GM12864 (cell line): ENCODE measurements at places on chromosomes 4 and X.

DNA sequence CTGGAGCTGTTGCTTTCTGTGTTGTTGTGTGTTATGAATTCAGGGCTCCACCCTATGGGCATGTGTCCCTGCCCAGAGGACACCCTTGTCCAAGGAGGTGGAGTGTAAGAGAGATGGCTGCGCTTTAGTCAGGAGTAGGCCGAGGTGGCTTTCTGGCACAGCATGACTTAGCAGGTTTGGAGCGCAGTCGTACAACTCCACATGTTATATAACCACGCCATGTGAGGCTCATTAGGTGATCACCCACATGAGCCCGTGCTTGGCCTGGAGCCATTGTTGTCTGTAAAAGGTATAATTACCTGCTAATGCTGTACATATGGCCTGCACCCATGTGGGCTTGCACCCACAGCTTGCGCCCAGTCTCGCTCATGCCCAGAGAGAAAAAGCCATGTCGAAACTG, 15.8 kb upstream of the ANAPC4 start:
- no peak for DNase-seq

DNA sequence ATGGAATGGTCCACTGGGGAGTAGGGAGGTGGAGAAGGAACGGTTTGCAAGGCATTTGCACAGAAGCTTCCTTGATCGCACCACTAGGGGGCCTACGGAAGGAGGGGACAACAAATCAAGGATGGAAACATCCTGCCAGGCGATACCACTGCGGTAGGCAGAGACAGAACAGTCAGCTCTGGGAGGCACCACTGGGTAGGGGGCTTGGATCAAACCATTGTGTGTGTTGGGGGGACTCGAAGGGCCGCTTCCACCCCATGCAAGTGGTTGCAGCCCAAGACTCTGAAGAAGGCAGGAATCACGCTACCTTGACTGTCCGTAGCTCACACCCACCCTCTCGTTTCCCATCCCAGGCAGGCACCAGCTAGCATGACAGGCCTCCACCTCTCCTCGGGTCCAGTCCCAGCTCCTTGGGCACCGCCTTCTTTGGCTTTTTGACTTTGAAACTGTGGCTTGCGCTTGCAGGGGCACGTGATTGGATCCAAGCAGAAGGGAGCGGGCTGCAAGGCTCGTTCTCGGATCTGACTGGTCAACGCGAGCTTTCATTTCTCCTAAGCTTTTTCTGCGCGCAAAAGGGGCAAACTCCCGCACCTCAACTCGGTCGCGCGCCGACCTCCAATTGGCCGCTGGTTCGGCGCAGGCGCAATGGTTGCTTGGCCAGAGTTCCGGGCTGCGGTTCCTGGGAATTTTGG, 28.4 kb downstream of the GAGE1 start:
- DNase-seq, result no peak

DNA sequence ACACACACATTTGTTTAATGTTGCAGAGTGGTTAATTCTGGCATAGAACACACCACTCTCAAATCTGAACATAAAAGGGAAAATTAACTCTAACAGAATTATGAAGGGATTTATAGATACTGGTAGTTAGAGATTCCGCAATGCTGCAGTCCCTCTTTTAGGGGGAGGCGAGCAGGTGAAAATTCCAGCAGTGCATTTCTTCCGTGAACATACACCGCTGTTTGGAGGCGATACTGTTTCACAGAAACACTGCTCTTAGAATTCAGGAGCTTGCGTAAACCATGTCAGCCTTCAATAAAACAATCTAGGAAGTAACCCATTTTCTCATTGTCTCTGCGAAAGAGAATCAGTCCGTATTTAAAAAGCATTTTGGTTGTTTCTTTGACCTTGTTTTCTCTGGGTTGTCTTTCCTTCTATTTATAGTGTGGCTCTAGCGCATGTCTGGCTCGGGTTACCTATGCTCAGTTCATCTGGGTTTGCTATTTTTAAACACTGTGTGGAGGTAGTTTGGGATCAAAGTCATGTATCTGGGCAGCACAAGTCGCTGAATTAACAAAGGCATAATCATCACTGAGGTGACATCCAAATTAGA, 90.4 kb downstream of the GPAT3 start:
- DNase-seq, result no peak

DNA sequence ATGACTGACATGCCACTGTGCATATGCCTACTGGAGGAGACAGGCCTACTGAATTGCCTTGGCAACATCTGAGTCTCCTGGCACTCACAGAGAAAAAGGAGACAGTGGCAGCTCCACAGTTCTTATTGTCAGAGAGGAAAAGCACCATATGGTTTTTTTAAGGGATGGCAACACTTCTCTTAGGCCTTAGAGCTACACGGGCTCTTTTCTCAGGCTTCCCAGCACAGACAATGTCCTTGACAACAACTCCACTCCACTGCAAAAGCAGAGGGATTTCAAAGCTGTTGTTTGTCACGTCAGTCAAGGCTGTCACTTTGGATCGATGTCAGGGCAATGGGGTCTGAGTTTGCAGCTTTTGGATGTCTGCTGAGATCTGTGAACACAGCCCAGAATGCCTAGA, 4.7 kb upstream of the CLCN4 start:
- no peak for DNase-seq

GRCh38 chr4:10524196-10524833, 67.1 kb upstream of the ZNF518B start:
- no peak for DNase-seq

DNA sequence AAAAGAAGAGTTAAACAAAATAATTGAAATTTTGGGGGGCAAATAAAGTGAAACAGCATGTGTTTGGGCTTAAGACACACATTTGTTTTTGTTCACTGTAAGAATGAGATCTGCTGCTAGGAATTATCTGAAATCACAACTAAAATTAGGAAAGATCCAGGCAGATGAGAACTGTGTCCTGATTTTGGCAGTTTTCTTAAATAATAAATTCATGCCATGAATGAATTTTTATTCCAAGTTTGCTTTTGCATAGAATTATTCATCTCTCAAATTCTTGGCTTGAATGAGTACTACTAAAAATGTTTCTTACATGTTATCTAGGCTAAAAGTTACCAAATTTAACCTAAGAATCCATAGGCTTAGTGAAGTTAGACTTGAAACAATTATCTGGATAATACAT, 321.7 kb downstream of the ANK2 start:
- no peak for DNase-seq

DNA sequence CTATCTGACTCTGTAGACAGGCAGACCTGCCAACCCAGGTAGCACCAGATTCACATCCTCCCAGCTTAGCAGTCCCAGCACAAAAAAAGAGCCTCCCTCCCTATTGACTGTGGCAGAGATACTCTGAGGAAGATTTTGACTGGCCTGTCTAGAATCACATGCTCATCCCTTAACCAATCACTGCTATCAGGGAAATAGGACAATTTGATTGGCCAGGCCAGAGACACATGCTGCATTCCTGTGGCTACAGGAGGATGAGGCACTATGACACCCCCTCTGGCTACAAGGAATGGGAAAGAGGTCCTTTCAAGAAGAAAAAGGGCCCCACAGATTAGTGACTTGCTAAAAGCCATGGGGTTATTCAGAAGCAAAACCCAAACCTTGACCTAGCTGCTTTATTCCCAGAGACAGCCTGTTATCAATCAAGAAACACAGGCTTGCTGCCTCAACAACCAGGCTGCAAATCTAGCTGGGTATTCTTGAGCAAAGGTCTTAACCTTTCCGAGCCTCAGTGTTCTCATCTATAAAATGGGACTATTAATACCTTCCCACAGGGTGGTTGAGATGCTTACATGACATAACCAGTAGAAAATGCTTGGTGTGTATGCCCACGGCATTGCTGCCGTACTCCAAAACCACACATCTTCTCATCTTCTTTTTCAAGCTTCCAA, 147.6 kb downstream of the BCOR start:
- no peak for DNase-seq

GRCh38 chr4:184190711-184191110, 27.0 kb downstream of the ENPP6 start:
- no peak for DNase-seq
